ENCODE measurements at places on chromosomes 2 and 18. TPM values are rescaled to one million over a fixed set of nuclear protein-coding genes. Genes with fewer than 3 reads are reported as not detected.

Gene SUPT7L
- 32.7 TPM for total RNA-seq

Gene FOXD4L1
- total RNA-seq: 0.11 TPM

Gene DSG4
- not detected for total RNA-seq

Gene EPHA4
- 13.8 TPM for total RNA-seq

Gene TBR1
- 0.05 TPM for total RNA-seq

Gene ZNF804A
- not detected for total RNA-seq

Gene IL37
- not detected for total RNA-seq

Gene ATOH8
- not detected for total RNA-seq

- no peak for ATAC-seq
Measured at GRCh38 chr18:29218091-29218490, 1041.2 kb upstream of the CDH2 start.

DNA sequence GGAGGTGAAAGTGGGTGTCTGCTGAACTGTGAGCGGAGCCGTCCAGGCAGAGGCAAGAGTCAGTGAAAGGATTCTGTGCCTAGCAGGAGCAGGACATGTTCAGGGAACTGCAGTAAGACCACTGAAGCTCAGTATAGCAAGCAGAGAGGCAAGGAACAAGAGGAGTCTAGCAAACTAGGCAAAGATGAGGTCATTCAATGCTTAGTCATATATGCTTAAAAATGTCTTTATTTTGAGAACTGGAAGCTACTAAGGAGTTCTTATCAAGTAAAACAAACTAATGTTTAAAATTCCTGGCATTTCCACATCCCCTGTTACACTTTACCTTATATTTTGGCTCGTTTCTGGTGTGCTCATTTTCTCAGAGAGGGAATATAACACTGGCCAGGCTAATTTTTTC, 913.4 kb downstream of the CBLN2 start:
- ATAC-seq: no peak

DNA sequence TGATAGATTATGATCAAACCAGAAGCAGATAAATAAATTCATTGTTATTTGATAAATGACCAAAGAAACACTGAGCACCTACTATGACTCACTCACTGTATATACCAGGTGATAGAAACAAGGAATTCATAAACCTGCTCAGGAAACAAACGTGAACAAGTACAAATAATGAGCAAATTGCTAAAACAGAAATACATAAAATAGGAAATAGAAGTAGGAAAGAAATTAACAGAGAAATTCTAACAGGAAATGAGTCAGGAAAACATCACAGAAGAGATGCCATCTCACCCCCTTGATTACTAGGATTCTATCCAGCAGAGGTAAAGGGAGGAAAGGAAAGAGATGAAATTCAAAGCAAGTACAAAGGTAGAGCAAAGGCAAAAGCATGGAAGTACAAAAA, 31.3 kb downstream of the EXOC6B start:
- ATAC-seq: no peak

- ATAC-seq: no peak
Measured at GRCh38 chr2:120738786-120739437, 3.2 kb downstream of the GLI2 start.

- no peak for ATAC-seq
Measured at GRCh38 chr2:175445281-175445680, 263.8 kb upstream of the ATP5MC3 start.

DNA sequence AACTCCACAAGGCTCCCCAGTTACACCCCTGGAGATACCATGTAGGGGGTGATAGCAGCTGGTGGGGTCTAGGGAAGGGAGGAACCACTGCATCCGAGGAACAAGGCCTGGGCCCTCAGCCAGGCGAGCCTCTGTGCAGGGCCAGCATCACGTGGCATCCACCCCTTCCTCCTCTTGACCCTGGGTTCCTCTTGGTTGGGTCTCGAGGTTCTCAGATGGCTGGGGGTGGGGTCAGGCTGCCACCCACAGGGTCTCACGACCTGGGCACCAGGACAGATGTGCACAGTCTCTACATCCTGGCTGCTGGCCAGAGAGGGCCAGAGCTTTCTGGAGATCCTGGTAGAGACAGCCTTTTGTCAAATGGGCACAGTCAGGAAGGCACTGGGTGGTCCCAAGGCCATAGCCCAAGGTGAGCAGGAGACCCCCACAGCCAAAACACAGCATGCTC, 10.4 kb downstream of the HS6ST1 start:
- no peak for ATAC-seq

DNA sequence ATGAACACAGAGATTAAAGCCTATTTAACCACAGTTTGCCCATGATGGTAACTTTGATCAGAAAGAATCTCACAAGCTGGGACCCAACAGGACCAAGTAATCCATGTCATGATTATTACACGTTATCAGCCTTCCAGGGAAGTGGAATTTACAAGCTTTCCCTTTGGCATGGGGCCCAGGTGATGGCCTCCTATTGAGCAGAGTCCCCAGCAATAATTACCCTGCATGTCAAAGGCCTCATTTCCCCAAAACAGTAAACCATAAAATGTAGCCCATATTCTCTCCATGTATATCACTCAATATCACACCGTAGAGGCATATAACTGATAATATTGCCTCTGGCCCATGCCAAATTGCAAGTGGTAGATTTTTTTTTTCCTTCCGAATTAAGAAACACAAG, 38.9 kb downstream of the PRKRA start:
- no peak for ATAC-seq

- no peak for ATAC-seq
Measured at GRCh38 chr18:35071819-35072247, 30.6 kb downstream of the MAPRE2 start.

- no peak for ATAC-seq
Measured at GRCh38 chr18:77862066-77862757, 612.6 kb downstream of the GALR1 start.

DNA sequence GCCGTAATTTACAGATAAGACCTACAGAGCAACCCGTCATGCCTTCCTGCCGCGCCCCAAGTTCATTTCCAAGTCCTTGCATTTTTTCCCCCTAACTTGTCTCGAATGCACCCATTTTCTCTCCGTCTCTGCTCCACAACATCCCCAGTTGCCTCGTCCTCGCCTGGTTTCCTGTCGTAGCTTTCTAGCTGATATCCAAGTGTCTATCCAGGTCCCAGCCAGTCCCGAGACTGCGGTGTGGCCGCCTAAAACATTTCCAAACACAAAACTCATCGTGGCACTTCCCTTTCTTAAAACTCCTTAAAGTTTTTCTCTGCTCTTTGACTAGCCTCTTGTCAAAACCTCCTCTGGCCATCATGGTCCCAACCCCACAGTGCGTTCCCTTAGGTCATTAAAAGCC, 1.2 kb upstream of the BARD1 start:
- ATAC-seq: no peak

DNA sequence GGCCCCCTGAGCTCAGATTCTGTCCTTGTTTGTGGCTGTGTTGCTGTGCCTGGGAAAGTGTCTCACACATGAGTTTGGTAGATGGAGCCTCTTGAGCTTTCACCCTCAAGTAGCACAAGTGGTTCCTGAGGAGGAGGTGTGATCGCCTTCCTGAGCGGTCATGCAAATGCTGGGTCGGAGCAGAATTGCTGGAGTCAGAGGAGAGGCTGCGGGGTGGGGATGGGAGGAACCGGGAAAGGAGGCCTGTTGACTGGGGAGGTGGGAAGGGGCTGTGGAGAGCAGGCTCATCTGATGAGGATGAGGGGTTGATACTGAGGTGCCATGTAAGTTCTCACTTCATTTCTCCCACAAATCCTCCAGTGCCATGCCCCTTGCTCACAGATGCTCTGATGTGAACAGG, 48.4 kb upstream of the ATG16L1 start:
- no peak for ATAC-seq

- no peak for ATAC-seq
Measured at GRCh38 chr18:41993151-41993550, 38.1 kb downstream of the PIK3C3 start.

- peak; percentile 93 for ATAC-seq
Measured at GRCh38 chr2:230589497-230590015, 123.1 kb upstream of the CAB39 start.

- ATAC-seq: no peak
Measured at GRCh38 chr2:10880586-10881321, 31.0 kb upstream of the KCNF1 start.

GRCh38 chr2:121284463-121285449, at the start of gene TFCP2L1:
Gene TFCP2L1, minus strand, starts transcription at chr2:121285202. Its CDS starts 93 bp downstream, at chr2:121285109.
- ATAC-seq: peak; percentile 45

GRCh38 chr18:5237083-5237722, 40.1 kb upstream of the AKAIN1 start:
- ATAC-seq: peak; percentile 41

DNA sequence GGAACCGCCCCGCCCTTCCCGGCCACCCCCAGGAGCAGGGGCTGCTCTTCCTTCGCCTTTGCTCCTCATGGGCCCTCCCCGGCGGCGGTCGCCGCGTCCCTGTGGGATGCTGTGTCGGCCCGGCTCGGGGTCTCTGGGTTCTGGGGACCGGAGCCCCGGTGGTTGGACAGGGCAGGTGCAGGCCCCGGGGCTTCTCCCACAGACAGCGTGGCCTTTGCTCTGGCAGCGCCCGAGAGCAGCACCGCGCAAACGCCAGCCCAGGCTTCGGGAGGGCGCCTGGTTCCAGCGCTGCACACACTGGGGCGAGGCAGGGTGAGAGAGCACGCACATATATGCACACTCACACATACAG, 9.0 kb upstream of the KCNG2 start:
- ATAC-seq: no peak
